ENCODE measurements at places on chromosomes 7 and 10.
A peak's percentile ranks its signal among the peaks of the same experiment; 100 is the strongest.

GRCh38 chr7:55065079-55065478 is 46.3 kb downstream of the EGFR start:
- no peak for DNase-seq

DNA sequence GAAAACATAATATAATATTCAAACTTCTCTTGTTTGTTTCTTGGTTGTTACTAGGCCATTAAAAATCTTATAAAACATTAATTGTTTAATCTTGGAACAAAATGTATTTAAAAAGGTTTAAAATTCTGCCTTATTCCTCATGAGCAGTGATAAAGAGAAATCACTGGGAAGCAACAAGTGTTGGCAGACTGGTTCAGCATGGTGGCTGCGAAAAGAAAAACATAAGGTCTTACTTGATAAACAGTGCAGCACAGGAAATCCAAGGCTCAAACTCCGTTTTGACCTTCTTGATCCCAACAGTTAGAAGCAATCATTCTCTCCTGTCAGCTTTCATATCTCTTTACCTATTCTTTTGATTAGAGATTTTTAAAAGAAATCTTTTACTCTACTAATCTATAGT is 530.8 kb downstream of the CNTNAP2 start:
- DNase-seq, result no peak

DNA sequence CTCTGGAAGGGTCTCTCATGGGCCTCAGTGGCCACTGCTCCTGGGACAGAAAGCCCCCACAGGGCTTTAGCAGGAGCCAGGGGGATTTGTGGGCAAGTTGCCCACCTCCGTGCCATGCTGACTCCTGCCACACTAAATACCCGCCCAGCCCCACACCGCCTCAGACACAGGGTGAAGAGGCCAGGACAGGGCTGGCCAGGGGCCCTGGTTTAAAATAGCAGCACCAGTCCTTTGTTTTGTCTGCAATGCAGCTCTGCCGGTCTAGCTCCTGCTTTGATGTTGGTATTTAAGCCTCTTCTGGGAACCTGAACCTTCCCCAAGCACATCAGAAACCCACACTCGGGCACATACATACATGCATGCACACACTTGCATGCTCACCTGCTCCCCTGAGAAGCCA is 14.4 kb upstream of the TNRC18 start:
- DNase-seq, result no peak

DNA sequence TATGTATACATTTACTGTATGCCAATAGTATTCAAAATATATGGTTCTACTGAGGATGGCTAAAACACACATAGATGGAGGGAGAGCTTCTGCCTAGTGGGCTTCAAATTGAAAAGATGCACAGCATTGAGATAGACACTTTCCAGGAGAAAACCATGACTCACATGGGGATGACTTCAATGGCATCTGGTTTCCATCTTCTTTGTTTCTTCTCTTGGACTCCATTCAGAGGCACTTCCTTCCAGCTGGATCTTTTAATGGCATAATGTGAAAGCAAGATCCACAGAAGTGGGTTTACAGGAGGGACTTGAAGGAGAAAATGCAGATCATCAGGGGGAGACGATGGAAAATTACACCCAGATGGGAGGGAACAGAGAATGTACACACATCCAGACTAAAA is 84.9 kb downstream of the ZNF365 start:
- DNase-seq, result no peak

DNA sequence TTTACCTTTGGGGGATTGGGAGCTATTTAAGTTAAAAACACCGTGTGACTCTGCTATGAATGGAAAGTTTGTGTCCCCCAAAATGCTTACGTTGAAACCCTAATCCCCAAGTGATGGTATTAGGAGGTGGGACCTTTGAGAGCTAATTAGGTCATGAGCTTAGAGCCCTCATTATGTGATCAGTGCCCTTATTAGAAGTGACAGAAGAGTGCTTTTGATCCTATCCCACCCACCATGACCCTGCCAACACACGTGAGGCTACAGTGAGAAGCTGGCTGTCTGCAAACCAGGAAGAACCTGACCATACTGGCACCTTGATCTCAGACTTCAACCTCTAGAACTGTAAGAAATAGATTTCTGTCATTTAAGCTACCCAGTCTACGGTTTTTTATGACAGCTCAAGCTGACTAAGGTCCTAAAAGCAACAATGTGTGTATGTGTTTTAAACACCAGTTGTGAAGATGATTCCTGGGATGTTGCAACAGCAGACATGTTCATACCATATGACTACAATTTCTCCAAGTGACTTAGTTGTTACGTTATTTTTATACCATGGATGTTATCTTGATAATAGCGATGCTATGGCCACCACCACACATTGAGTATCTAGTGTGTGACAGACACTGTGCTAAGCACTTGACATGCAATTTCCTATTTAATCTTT is 124.4 kb downstream of the PIP4K2A start:
- no peak for DNase-seq

DNA sequence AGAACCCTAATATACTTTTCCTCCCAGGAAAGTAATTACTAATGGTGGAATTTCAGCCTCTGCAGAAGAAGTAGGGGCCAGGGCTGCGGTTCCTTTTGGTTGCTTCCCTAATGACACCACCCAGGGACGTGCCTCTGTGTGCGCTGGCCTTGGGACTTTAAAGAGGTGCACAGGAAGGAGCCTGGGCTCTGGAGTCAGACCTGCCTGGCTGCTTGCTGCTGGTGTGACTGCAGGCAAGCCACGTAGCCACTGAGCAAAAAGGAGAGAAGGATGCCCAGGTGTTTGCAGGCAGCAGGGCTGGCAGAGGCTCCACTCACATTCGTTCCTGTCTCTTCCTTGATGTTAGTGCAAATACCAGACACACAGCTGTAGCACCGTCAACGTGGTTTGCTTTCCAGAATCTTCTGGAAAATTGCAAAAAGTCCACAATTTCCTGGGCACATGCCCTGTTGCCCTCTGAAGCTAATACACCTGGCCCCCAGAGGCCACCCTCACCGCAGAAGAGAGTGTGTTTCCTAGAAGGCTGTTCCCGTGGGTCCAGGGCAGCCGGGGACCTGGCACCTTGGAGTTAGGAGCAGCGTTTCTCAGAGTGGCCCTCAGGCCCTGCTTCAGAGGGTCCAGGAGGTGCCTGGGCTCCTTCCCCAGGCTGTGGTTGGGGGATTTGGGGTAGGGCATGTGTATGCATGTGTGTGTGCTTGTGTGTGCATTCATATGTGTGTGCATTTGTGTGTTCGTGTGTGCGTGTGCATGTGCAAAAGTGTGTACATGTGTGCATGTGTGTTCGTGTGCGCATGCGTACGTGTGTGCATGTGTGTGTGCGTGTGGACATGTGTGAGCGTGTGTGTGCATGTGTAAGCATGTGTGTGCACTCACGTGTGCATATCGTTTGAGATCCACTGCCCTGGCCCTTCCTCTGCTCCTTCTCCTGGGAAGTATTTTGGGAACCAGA is 12.8 kb upstream of the PRKAG2 start:
- DNase-seq, result no peak

DNA sequence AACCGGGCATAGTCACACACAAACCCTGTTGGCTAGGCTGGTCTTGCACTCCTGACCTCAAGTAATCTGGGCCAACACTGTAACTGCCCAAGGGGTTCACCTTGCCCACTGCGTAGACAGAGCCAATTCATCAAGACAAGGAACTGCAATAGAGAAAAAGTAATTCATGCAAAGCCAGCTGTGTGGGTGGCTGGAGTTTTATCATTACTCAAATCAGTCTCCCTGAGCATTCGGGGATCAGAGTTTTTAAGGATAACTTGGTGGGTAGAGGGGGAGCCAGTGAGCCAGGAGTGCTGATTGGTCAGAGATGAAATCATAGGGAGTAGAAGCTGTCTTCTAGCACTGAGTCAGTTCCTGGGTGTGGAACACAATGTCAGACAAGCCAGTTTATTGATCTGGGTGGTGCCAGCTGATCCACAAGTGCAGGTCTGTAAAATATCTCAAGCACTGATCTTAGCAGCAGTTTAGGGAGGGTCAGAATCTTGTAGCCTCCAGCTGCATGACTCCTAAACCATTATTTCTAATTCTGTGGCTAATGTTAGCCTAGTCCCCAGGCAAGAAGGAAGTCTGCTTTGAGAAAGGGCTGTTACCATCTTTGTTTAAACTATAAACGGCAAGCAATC is 15.6 kb upstream of the FXYD4 start:
- DNase-seq, result no peak

GRCh38 chr7:101729241-101729883 is 88.1 kb upstream of the CUX1 start:
- DNase-seq, result no peak

DNA sequence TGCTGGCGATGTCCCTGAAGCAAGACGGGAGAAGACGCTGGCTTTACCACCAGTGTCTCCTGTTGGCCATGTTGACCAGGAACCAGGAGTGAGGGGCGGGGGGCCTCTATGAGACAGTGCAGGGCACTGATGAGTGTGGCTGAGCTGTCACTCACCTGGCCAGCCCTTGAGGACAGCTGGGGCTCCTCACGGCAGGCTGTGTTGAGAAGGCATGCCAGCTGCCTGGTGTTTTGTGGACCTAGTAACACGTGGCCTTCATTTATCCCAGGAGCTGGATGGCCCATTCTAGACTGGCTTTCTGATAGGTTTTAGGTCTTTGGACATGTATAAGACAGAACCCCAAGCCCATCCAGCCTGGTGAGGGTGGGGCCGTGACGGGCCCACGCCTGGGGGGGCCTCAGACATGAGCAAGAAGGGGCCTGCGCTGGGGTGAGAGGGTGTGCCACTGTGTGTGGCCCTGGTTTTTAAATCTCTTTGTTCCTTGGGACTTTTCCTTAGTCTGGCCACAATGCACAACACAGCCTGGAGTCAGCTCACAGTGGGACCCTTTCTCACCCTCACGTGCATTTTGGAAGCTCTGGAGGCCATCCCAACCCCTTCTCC is 10.5 kb downstream of the RHBDD2 start:
- DNase-seq, result no peak

DNA sequence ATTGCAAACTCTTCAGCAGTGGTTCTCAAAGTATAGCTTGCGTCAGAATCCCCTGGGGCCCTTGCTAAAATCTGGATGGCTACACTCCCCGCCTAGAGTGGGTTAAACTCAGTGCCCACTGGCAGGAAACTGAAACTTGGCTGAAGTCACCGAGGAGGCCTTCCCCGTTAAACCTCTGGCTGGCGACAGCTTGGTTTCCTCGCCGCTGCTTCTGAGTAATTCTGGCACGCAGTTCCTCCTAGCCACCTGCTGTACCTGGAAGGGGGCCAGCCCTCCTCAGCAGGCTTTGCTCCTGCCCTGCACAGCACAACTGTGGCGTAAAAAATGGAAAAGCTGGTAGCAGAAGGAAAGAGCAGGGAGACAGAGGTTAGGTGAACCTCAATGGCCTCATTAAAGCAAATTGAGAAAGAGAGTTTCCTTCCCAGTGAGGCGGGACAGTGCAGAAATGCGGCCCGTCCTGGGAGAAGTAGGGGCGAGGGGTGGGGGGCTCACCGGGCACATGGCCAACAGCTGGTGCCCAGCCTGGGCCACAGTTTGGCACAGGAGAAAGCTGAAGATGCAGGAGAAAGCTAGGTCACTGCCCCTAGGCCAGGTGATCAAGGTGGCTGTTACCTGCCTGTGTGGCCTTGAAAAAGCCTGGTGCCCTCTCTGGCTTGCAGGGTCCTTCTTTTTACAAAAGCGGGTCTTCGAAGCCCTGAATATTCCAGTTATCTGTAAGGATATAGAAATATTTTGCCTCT is 46.6 kb downstream of the ALOX5 start:
- DNase-seq, result no peak

DNA sequence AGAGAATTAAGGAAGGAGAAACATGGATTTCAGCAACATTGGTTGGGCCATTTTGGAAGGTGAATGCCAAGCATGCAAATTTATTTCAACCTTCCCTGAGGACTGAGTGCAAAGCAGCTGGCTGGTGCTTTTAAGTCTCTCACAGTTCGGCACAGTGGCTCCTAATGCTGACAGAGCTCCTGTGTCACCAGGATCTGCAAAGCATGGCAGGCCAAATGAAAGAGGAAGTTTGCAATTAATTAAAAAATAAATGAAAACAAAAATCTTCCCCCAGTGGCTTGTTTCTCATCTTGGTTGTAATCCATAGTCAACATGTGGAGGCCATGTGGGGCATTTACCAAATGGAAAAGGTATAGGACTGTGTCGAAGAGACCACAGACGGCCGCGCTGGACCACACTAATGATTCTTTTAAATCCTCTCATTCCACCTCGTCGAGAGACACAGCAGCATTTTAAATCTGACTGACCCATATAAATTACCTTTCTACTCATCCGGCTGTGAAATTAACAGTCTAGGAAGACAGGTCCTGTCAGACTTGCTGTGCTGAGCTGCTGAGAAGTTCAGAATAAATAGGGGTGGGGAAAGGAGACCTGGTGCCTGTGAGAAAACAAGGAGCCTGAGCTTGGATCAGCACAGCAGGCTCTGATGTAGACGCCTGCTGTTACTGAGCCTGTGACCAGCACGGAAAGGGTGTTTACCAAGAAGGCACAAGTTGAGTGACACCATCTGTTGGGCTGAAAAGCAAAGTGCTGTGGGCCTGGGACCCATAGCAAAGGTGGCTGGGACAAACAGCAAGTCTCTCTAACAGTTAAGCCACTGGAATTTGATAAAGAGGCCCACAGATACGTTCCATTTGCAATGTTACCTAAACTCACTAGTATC is 136.0 kb upstream of the COL1A2 start:
- no peak for DNase-seq

GRCh38 chr10:59677253-59677831 is 32.3 kb downstream of the SLC16A9 start:
- DNase-seq, result no peak

GRCh38 chr7:151080522-151081169 is at the start of gene FASTK:
Gene FASTK, minus strand, starts transcription at chr7:151080809. Its CDS starts 43 bp downstream, at chr7:151080766.
- peak; percentile 80 for DNase-seq

DNA sequence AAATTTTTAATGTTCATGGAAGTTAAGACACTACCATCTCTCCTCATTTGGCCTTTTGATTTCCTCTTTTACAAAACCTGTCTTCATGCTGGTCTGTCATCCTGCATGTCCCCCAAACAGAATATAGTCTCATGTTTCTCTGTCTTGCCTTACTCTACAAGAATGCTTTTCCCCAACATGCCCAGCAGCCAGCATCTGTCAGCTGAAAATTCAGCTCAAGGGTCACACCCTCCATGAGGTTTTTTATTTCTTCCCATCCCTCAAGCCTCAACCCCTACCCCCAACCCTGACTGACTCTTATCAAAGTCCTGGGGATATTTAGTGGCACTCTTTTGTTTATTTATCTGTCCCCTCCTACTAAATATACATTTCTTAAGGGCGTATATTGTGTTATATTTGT is 202.0 kb downstream of the ANK3 start:
- DNase-seq, result no peak

DNA sequence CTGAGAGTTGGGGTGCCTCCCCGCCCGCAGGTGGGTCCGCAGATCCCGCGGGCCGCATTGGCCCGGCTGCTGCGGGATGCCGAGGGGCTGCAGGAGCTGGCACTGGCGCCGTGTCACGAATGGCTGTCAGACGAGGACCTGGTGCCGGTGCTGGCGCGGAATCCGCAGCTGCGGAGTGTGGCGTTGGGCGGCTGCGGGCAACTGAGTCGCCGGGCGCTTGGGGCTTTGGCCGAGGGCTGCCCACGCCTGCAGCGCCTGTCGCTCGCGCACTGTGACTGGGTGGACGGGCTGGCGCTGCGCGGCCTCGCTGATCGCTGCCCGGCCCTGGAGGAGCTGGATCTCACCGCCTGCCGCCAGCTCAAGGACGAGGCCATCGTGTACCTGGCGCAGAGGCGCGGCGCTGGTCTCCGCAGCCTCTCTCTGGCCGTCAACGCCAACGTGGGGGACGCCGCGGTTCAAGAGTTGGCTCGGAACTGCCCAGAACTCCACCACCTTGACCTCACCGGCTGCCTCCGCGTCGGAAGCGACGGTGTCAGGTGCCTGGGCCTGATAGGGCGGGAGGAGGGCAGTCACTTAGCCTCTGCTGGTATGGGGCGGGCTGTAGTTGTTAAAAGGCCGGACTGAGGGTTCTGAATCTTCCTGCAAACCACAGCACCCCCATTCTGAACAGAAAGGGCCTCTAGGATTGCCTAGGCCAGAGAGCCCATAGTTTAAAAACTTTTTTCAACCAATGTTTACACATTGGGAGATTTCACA is 1.3 kb downstream of the FBXL15 start:
- peak; percentile 1 for DNase-seq
